Osteocyte (in vitro differentiated cells): ENCODE measurements at places on chromosomes 6 and 20.

DNA sequence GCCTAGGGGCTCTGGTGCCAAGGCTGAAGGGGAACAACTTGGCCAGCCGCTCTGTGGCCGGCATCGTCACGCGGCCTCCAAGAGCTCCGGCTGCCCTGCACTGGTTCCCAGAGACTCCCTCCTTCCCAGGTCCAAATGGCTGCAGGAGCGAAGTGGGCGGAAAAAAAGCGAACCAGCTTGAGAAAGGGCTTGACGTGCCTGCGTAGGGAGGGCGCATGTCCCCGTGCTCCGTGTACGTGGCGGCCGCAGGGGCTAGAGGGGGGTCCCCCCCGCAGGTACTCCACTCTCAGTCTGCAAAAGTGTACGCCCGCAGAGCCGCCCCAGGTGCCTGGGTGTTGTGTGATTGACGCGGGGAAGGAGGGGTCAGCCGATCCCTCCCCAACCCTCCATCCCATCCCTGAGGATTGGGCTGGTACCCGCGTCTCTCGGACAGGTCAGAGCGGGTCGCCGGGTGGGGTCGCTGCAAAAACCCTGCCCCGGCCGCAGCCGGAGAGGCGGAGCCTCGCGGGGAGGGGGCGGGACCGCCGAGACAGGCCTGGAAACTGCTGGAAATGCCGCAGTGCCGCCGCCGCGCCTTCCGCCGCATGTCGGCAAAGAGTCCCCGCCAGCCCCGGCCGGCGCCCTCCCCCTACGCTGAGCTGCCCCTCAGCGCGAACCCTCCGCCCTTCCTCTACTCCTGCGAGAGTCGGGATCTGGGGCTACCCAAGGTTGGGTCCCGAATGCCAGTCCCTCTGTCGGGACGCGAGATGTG is 814 bp upstream of the HSP90AB1 start:
- peak; percentile 92 for DNase-seq
- peak overlapping the region; percentile 93 for H3K4me3 ChIP-seq
- peaks cover 25% of the 10 kb centered on the region for H3K36me3 ChIP-seq
- peaks cover 31% of the 10 kb centered on the region for H3K4me1 ChIP-seq
- H3K27me3 ChIP-seq: no peaks in the 10 kb centered on the region

GRCh38 chr6:20328266-20328923 is 73.3 kb upstream of the E2F3 start:
- peaks cover 3% of the 10 kb centered on the region for H3K27me3 ChIP-seq
- H3K4me3 ChIP-seq: no peak overlapping the region
- H3K27ac ChIP-seq: no peak overlapping the region
- DNase-seq: no peak

DNA sequence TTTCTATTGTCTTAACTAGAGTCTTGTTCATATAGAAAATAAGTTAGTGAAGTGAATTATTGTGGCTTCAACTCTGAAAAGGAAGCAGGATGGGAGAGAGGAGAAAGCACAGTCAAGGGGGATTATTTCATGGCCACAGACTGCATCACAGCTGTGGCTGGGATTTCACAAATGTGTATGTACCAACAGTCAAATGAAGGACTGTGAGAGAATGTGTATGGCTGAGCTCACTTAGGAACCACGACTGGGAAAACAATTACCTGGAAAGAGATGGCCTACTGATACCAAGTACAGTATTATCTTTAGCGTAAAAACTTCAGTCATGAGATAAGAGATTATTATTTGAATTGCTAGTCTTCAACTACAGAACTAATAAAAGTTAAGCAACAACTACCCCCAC is 54.9 kb downstream of the SESN1 start:
- H3K4me3 ChIP-seq: no peak overlapping the region
- H3K4me1 ChIP-seq: no peaks in the 10 kb centered on the region
- peaks cover 3% of the 10 kb centered on the region for H3K36me3 ChIP-seq
- DNase-seq: no peak

DNA sequence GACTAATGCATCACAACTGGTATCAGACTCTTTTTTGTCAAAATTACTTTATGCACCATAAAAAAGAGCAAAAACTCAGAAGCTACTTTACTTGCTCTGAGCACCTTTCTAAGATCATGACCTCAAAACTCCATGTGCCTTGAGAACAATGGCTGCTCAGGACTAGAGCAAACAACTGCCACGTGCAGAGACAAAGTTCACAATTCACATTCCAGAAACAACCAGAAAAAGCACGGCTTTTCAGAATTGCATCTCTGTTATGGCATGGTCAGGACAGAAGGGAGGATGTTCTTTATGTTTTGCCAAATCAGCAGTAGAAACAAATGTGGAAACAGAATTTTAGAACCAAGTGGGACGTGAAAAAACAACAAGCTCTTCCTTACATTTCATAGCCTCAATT is 70.5 kb downstream of the CNKSR3 start:
- peaks cover 43% of the 10 kb centered on the region for H3K36me3 ChIP-seq
- no peak for DNase-seq
- no peaks in the 10 kb centered on the region for H3K4me1 ChIP-seq
- H3K27ac ChIP-seq: no peak overlapping the region
- H3K4me3 ChIP-seq: no peak overlapping the region

DNA sequence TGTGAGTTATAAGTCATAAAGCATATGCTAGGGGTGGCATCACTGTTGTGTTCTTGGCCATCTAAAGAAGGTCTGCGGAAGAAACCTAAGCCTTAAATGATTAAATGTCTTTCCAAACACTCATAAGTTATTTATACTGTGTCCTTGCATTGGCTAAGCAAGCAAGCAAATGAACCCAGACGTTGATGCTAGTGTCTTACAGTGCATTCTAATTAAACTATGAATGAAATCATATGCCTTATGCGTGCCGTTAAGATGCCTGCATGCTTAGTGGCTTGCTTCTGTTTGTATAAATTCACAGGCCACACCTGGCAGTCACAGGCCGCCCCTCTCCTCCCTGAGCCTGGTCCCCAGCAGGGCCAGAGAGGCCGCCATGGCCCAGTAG is 49.9 kb downstream of the RIN2 start:
- H3K27ac ChIP-seq: no peak overlapping the region
- no peak for DNase-seq
- H3K4me1 ChIP-seq: peaks cover 51% of the 10 kb centered on the region
- H3K27me3 ChIP-seq: no peaks in the 10 kb centered on the region
- peaks cover 34% of the 10 kb centered on the region for H3K36me3 ChIP-seq
